ENCODE measurements at places on chromosomes 4 and X.

DNA sequence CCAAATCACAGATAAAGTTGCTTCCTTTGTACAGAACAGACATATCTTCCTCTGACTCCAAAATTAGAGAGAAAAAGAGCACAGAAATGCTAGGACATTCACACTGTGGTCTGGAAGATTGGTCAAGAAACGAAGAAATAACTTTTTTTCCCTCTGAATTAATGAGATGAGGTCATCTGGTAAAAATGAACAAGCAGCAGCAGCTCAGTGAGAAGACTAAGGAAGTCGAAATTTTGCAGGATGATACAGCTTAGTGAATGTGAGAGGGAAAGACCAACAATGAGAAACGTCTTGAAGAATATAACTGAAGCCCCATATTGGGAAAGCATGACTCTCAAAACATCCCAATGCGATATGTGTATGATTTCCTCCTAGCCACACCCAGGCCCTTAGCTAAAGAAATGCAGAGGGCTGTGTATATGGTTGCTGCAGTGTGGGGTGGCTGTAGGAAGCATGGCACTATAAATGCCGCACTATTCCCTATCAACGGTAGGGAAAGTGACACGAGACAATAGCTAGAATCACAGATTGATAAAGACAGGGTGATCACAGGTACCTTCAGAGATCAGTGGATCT lies 208.6 kb downstream of the VEGFC start:
- no peak for DNase-seq

- peak; percentile 99 for DNase-seq
These were observed 105.2 kb upstream of the NOCT start for GRCh38 chr4:138910195-138910913.

GRCh38 chr4:86498863-86499166 lies 95.3 kb upstream of the PTPN13 start:
- DNase-seq, result no peak

GRCh38 chr4:147518086-147518485 lies 37.2 kb downstream of the EDNRA start:
- DNase-seq, result no peak

GRCh38 chrX:109889289-109890006 lies 113.5 kb upstream of the TMEM164 start:
- no peak for DNase-seq

DNA sequence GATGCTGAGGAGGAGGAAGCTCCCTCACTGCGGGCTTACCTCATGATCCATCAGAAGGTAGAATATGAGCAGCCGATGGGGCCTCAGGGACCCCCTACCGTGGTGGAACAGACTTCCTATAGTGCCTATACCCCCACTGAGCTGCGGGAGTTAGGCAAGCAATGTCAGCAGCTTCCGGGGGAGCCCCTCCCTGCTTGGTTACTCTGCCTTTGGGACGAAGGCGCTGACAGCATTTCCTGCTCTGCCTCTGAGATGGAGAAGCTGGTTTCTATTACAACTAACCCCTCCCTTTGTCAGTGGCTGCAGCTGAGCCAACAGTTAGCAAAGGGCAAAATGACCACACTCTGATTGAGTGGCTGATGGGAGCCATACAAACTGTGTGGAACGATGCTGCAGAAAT lies 430.7 kb downstream of the IDS start:
- no peak for DNase-seq

- no peak for DNase-seq
These were observed 18.3 kb downstream of the SORBS2 start for GRCh38 chr4:185793716-185794115.

Data from NCI-H1417 treated with DMSO at 0.1 percent for 48 hours (cell line).